ENCODE measurements at places on chromosomes 12 and 14.

DNA sequence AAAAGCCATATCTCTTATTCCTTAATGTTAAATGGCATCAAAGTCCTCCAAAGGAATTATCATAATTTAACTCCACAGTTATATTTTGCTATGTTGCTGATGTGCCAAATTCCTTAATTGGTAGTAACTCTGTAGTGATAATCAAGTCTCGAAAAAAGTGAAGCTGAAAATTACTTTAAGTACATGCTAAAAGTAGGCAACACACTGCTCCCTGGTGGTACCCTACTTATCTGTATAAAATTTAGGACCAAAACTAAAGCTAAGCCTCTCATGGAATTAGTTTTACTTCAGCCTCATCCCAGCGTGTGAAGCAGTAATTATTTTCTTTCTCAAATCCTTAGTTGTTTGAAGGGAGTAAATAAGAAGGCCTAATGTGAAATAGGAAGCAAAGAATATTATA lies 132.8 kb downstream of the TTLL5 start:
- DNase-seq = no peak

GRCh38 chr12:91110311-91110924 lies 876 bp downstream of the LUM start:
- no peak for DNase-seq

DNA sequence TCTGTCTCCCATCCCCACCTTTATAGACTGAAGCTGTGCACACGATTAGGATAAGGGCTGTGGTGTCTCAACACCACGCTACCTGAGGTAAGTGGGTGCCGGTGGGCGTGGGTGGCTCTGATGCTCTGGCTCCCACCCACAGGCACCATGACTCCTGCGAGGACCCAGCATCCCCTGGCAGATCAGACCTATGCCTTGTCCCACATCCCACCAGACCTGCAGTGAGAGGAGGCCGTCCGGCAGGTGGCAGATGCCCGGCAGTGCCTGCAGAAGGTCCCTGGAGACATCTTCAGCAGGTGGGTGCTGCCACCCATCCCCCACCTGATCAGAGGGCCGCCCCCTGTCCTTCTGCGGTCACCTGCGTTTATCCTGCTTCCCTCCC lies 104.4 kb upstream of the PRB2 start:
- no peak for DNase-seq

DNA sequence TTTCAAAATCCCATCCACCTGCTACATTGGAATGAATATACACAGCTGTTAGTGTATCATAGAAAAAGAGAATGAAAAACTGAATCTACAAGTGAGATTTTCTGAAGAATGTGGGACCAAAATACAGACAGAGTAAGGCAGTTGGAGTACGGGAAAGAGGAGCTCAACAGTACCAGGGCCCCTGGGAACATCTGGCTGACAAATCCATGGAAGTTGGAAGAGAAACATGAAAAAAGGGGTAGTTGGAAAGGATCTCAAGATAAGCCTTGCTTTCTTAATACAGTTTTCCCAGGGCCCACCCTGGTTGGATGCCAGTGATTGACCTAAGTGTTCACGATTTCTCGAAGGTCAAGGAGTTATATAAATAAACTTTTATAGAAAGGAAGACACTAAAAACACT lies 54.0 kb upstream of the SLCO1C1 start:
- no peak for DNase-seq

GRCh38 chr14:68786491-68787091 lies 6.3 kb downstream of the ZFP36L1 start:
- no peak for DNase-seq

- DNase-seq = peak; percentile 17
These were observed 2.4 kb downstream of the LRIG3 start for GRCh38 chr12:58917699-58918468.

DNA sequence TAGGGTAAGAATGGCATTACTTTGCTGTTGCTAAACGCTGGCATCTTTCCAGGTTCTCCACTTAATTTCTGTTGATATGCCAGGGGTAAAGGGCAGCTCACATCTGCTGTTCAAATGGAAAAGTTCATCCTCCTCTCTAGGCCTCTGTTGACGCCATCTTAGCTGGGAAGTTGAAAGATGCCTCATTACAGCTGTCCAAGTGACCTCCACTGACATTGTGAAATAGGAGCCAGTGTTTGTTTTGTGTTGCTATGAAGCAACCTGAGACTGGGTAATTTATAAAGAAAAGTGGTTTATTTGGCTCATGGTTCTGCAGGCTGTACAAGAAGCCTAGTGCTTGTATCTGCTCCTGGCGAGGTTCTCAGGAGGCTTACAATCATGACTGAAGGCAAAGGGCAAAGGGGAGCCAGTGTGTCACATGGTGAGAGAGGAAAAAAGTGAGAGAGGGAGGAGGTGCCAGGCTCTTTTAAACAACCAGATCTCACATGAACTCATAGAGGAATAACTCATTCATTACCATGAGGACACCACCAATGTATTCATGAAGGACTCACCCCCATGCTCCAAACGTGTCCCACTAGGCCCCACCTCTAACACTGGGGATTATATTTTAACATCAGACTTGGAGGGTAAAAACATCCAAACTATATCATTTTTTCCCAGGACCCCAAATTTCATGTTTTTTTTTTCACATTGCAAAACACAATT lies 3.2 kb upstream of the ADAM21 start:
- DNase-seq = no peak

GRCh38 chr12:9378430-9378835 lies 170.2 kb upstream of the PZP start:
- DNase-seq = no peak

- DNase-seq = no peak
These were observed 11.5 kb downstream of the SERPINA11 start for GRCh38 chr14:94441130-94441529.

DNA sequence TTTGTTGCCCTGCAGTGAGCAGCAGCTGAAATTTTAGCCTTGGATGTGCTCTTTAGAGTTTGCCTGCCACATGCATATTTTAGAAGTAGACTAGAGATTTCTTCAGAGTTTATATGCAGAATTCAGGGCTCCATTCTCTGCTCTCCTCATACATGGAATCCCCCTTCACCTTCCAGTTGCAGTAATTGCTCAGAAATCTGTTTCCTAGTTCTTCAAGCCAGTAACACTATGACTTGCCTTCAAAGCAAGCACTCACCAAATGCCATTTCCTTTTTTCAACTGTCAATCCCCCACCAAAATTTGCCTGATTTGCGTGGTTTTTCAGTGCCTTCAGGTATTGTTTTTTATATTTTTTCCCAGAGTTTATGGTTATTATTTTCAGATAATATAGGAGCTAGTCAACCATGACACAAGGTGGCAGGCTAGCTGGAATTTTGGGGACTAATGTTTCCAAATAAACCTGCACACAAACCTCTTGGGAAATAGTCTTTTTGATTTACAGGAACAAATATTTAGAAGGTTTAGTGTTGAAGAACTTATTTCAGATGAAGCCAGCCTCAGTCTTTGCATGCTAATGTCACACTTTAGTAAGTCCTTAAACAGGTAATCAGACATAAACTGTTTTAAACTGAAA lies 79.2 kb downstream of the ASCL1 start:
- DNase-seq = peak; percentile 20

DNA sequence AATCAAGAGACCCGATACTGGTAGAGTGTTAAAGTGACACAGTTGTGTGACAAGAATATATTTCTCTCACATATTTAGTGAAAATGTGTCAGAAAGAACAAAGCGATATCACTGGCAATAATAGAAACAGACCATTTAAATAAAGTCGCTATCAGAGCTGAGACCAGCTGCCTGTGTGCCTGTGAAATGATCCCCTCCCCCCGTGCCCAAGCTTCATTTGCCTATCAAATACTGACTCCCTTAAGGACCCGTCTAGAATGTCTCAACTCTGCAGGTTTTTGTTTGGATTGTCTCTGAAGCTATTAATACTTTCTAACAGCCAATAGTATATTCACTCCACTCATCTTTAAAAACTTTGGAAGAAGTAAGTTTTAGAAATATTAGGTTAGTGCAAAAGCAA lies 98.9 kb downstream of the EGLN3 start:
- DNase-seq = no peak

- no peak for DNase-seq
These were observed at the start of gene SIX6 for GRCh38 chr14:60508707-60509437. Gene SIX6, plus strand, starts transcription at chr14:60509146. Its CDS starts 253 bp downstream, at chr14:60509399.

GRCh38 chr14:89965839-89966238 lies 10.1 kb downstream of the TDP1 start:
- DNase-seq = no peak

DNA sequence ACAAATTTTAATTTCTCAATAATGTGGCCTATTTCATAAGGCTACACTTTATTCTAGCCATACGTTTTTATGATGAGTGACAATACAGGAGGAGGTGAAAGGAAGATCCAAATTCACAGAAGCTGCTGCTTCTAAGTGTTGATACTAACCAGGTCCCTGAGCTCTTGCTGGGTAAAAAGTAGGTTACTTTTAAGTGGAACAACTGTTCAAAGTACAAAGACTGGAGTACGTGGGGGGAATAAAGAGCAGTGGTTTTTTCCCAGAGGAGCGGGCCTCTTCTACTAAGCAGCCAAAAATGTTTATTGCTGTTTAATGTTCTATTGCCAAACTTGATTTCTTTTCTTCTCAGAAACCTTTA lies 301.8 kb downstream of the AEBP2 start:
- DNase-seq = no peak

GRCh38 chr12:774051-774614 lies 21.8 kb downstream of the WNK1 start:
- no peak for DNase-seq

DNA sequence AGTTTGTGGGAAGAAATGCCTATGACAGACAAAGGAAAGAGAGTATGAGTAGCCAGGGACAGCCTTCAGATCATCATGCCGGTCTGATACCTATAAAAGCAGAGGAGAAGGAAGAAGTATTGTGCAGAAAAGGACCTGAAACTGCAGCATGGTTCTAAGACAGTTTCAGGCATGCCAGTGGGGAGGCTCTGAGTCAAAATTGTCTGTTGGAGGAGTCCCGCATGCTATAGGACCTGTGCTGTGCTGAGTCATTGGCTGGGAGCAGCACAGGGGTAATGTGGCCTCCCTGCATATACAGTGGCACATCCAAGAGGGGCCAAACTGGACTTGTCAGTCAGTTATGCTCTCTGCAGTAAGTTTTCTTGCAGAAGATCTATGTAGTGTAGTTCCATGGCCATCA lies 40.7 kb downstream of the NEUROD4 start:
- peak; percentile 44 for DNase-seq

DNA sequence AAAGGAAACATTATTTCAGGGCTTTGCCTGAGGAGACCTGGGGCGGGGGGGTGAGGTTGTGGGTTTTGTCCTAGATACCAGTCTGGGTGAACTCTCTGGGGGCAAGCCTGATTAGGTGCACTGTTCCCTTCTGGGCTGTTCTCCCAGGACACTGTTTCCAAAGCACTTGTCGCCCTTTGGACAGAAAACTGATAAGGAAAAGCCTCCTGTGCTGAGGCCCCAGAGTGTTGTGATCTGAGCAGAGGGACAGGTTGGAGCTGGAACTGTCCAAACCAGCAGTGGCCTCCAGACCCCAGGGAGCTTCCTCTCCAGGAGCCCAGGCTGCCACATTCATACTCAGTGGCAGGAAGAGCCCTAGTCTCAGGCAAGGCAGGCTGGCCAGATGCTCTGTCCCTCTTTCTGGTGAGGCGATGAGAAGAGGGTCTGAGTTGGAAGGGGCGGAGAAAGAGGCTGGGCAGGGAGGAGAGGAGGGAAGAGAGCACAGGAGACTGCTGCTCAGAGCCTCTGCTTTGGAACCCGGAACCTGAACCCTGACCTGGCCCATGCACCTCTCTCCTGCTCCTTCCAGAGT lies 1.9 kb downstream of the GALNT16 start:
- DNase-seq = peak; percentile 40

DNA sequence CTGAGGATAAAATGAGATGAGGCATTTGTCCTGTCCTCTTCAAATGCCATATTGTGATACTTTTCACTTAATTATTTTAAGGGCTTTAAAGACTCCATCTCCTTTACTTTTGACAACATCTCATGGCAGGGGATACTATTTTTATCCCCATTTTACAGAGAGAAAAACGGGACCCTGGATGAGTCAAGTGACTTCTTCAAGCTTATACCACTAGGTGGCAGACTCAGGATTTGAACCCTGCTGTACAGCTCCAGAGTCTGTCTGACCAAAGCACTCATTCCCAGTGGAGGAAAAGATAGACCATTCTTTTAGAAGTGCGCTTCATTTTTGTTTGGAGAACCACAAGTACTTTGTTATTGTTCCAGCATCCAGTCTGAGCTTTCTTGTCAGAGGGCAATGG lies 1.7 kb upstream of the SMOC1 start:
- DNase-seq = peak; percentile 65

DNA sequence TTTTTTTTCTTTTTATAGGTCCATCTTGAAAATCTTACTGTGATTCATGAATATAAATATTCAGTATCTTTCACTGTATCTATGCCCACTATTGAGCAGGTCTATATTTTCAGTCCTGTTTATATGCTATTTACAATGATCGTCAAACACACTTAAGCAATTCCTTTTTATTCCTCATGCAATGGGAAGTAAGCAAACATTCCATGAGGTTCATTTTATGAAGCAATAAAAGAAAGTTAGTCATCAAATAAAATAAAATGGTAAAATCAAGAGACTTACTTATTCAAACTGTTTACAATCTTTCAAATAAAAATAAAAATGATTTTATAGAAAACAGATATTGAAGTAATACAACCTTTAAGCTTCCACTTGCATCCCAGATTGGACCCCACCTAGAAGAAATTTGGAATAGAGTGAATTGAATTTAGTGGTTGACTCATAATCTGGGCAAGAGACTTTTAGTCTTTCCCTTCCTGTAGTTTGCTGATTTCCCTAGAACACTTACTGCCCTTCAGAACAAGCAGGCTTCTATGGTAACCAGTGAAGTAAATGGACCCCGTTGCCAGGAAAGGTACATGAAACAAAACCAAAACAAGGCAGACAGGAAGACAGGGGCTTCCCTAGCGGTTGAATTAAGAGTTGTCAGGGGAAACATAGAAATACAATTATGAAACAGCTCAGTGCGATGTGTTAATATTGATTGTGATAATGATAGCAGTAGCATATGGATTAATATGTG lies 241.0 kb upstream of the ATP2B1 start:
- DNase-seq = peak; percentile 67

DNA sequence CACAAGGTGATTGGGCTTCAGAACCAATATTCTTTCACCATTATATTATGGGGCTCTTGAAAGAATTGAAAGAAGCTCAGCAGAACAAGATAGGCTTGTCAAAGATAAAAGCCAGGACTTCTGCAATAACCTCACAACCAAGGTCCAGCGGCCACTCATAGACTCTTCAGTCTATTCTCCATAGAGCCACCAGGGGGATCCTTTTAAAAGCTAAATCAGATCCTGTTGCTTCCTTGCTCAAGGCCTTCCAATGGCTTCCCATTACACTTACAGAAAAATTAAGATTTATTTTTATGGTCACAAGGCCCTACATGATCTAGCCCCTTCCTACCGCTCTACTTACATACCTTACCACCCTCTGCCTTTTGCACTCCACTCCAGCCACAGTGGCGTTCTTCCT lies 169.6 kb downstream of the C12orf42 start:
- peak; percentile 42 for DNase-seq

DNA sequence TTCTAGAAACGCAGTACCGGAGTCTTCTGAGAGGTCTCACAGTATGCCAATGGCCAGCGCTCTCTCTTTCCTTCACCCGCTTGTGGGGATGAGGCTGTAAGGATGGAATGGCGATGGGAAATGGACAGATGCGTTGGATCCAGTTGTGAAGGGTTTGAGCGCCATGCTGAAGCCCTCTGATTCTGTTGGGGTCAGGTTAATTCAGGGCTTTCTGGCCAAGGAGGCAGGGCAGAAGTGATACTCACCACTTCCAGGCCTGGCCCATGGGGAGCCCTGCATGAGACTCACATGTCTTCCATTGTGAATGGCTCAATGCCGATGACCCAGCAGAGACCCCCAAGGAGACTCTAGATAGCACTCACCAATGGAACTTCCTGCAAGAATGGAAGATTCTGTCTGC lies 114.3 kb downstream of the BCL11B start:
- DNase-seq = no peak
